Activated naive CD4-positive, alpha-beta T cell (primary cell): ENCODE measurements at places on chromosomes 11 and 22.

GRCh38 chr22:32005453-32005852 lies 37.6 kb upstream of the SLC5A1 start:
- no peak for DNase-seq

GRCh38 chr11:112453601-112454577 lies 193.2 kb upstream of the PLET1 start:
- no peak for DNase-seq

DNA sequence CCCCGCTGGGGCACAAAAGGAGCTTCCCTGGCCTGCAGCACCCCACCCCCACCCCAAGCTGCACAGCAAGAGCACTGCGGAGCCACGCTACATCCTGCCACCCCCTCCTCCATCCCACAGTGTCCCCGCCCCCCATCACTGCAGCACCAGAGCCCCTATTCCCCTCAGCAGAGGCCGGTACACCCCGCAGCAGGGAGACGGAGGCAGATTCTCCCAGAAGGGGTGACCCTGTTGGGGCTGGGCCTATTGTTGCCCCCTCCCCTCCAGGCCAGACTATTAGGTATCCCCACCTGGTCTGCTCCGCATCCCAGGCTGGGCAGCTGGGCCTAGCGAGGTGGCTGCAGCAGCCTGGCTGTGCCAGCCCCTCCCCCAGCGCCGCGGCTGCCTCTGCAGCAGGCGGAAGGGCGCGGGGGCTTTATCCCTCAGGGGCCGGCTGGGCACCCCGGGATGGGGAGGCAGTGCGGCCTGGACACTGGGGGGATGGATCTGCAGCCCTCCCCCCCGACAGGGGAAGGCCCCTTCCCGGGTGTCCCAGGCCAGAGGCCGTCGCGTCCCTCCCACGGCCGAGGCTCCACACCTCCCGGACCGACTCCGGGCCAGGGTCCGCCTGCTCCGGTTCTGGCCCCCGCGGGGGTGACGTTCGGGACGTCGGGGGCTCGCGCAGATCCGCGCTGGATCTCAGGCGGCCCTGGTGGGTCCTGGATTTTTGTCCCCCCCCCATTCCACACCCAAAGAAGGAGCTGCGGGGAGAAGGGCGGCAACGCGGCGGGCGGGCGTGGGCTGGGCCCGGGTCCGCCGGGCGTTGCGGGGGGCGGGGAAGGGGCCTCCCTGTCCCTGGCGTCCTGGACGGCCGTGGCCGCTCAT lies 943 bp downstream of the DUSP8 start:
- no peak for DNase-seq

- no peak for DNase-seq
These were observed 1.0 kb downstream of the KIAA1671 start for GRCh38 chr22:24953384-24954113.

- DNase-seq: no peak
These were observed 6.6 kb upstream of the APOL2 start for GRCh38 chr22:36245805-36246356.

DNA sequence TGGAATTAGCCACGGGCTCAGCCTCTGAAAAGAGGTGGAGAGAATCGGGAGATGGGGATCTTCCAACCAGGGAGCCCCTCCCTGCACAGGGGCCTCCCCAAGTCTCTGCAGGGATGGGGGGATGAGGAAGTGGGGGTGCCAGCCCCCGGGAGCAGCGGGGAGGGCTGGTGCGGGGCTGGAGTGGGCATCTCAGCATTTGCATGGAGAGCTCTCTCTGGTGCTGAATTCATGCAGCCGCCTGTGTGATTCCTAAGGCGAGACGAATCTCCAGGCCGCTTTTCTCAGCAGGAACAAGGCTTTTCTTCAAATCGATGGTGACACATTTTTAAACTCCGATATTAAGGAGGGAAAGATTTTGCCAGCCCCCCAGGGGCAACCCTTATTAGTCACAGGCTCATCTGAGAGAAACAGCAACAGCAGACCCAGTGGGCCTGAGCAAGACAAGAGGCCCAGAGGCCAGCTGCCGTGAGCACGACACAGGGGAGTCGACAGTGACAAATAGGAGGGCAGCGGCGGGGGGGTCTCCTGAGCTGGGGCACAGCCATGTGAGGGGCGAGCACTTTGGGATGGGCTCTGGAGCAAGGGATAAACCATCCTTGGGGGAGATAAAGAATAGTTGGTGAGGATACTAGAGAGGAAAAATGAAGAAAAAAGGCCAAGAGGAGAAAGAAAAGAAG lies 29.0 kb downstream of the MACROD1 start:
- no peak for DNase-seq

- no peak for DNase-seq
These were observed 84.4 kb upstream of the SLC5A12 start for GRCh38 chr11:26806219-26806618.

- DNase-seq: no peak
These were observed 102.8 kb downstream of the ARHGAP32 start for GRCh38 chr11:129089279-129089678.

DNA sequence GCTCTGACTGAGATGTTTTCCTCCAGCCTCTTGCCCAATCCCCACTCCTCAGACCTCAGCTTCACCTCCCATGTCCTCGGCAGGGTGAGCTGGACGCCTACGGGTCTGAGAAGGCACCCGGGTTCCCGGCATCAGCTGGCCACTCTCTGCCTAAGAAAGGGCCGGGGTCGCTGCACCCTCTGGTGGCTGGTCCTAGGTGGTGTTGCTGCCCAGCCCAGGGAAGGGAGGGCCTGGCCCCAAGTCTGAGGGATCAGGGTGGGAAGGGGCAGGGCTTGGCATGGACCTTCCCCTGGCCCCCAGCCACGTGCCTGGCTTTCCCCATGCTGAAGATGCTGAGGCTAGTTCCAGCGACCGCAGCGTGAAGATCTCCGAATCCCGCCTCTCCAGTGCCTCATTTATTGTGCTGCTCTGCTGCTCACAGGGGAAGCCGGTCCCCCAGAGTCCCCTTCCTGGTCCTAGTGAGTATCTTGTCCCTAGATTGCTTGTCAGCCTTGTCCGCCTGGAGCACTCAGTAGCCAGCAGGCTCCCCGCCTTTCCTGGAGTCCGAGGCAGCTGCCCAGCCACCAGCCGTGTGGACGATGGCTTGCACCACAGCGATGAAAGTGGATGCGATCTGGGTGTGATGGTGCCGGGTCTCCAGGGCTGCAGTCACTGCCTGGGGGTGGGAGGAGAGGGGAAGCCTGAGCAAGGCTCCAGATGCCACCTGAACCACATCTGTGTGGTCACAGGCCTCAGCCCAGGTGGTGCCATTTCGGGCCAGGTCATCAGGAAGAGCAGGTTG lies 2.9 kb upstream of the GGT5 start:
- DNase-seq: no peak

DNA sequence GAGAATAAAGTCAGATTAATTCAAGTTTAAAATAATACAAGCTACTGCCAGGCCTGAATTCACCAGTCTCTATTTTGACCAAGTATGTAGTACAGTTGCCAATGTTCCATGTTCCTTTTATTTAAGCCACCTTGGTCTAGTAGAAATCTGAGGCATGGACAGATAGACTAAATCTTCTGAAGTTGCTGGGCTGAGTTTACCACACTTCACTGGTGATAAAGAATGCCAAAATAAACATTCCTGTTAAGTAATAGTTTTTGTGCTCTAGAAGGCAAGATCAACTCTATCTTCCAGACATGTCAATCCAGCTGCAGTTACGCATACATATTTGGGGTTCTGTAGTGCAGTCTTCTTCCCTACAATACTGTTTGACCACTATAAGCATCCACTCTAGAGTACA lies 83.9 kb upstream of the C11orf87 start:
- DNase-seq: no peak

DNA sequence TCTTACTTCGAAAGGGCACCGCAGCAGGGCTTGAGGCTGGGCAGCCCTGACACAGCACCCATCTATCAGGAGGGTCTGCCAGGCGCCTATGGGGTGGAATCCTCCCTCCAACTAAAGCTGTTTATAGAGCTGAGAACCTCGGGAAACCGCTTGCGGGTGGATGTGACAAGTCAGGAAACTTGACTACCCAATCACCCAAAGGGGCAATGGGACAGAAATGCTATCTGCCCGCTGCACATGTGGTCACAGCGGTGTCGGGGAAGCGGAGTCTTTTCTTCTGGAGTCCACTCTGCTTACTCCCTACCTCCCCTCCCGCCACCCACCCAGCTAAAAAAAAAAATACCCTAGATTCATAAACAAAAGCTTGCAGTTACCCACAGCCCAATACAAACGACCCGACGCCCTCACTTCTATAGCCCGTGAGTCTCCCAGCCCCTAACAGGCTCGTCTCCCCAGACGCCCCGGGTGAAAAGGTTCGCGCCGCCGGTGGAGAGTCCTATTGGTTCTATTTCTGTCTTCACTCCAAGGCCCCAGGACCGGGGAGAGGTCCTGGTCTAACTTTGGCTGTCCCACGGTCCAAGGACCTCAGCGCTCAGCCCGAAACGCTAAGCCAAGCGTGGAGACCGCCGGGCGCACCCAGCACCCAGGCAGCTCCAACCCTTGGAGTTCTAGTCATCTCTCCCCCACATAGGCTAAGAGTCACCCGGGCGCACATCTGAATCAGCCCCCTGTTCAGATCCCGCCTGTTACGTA lies 1.4 kb downstream of the TRPC6 start:
- DNase-seq: no peak

- DNase-seq: no peak
These were observed 21.8 kb upstream of the CDC42EP2 start for GRCh38 chr11:65292890-65293289.

- no peak for DNase-seq
These were observed 237.5 kb downstream of the MIAT start for GRCh38 chr22:26894766-26895485.
